ENCODE measurements at places on chromosomes 4 and X.
A peak's percentile ranks its signal among the peaks of the same experiment; 100 is the strongest.

DNA sequence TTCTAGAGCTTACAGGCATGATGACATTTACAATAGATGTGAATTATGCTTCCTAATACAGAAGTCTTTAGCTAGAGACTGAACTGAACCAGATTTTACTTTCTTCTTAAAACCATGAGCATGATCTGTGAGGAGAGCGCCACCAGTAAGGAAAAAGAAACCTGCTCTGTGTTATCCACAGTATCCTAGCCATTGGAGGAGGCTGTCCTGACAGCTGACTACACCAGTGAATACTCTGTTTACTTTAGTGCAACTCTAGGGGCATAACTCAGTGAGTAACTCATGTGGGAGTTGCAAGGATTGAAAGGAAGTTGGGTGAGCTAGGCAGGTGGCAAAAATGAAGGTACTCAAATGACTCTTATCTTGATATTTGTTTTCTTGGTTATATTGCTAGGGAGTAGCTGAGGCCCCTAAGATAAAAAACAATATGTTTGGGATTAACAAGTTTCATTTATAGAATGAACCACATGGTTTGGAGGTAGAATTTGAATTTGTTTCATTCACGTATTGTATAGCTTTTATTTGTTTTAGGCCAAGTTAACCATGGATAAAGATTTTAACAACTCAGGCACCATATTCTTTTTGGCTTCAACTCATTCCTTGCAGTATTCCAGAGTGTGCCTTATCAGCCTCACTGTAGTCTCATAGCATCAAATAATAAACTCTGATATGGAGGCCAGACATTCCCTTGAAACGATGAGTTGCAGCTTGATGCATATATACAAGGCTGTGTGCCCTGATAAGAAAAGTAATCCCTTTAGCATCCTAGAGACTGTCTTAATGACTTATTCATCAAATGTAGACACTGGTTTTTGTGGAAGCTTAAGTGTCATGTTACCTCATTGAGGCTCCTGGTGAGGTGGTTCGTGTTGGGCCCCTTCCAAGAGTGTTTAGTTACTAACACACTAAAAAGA lies 2.5 kb downstream of the BMP3 start:
- peak; percentile 16 for DNase-seq

DNA sequence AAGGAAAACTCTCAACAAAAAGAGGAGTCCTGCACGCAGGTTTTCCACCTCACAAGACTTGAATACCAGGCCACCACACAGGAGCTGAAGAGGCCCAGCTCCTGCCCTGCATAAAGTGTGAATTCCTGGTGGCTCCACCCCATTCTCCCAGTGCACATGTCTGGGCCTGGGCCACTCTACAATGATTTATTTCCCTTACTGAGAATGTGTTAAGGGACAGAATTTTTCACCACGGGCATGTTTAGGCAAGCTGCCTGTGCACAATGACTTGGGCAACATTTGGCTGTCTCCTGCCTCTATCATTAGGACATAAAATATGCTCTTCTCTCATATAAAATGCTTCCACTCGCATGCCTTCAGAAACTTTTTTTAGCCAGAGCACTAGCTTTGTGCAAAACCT lies 197.1 kb downstream of the SLC7A11 start:
- peak; percentile 27 for DNase-seq

GRCh38 chr4:94403751-94404150 lies 48.0 kb upstream of the PDLIM5 start:
- DNase-seq: no peak

DNA sequence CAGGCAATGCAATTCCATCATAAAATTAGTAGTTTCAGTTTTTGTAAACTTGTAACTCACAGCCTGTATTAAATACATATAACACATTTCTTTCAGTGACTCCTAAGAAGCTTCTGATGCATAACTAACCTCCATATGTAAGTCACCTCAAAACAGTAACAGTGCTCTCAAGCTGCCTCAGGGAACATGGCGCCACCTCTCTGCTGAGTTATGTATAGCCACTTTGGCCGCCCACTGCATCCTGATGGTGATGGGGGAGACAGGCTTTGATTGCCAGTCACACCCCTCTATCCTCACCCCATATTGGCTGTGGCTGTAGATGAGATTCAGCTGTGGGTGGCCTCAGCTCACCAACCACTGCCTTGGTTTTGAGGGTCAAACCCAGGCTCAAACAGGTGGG lies 54.3 kb downstream of the LRBA start:
- DNase-seq: no peak

DNA sequence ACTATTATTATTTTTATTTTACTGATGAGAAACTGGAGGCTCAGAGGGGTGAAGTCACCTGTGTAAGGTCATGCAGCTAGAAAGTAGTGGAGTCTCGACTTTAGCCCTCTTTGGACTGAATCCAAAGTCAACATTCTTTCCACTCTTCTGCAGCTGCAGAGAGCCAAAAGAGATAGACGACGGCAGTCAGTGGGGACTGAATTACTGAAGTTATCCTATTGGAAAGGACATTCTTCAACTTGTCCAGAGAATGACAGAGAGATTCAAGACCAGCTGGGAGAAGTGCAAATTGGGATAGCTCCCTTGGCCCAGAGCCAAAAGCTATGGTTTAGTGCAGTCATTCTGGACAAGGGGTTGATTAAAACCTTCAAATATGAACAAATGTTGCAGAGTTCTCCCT lies 42.5 kb downstream of the VGLL1 start:
- DNase-seq: peak; percentile 67

DNA sequence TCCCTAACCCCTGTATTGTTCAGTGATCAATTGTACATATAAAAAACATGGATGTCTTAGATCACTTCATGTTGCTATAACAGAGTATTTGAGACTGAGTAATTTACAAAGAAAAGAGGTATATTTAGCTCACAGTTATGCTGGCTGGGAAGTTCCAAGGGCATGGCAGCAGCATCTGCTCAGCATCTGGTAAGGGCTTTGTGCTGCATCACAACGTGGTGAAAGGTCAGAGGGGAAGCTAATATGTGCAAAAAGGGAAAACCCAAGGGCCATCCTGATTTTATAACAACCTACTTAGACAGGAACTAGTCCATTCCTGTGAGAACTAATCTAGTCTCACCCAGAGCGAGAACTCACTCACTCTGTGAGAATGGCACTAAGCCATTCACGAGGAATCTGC lies 128.2 kb upstream of the OTUD4 start:
- no peak for DNase-seq

- DNase-seq: no peak
Measured at GRCh38 chrX:39318506-39319343, 517.5 kb downstream of the MID1IP1 start.

DNA sequence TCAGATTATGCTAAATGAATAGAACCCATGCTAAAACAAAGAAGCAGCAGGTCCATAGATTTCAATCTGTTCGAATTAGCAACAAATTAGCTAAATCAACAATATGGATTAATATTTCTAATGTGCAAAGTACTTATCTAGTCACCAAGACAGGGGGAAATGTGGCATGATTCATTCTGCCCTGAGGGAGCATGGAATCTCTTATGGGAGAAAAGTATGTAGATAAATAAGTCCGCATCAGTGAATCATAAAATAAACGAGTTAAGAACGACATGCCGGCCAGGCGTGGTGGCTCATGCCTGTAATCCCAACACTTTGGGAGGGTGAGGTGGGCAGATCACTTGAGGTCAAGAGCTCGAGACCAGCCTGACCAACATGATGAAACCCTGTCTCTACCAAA lies 102.1 kb downstream of the ANOS1 start:
- no peak for DNase-seq

DNA sequence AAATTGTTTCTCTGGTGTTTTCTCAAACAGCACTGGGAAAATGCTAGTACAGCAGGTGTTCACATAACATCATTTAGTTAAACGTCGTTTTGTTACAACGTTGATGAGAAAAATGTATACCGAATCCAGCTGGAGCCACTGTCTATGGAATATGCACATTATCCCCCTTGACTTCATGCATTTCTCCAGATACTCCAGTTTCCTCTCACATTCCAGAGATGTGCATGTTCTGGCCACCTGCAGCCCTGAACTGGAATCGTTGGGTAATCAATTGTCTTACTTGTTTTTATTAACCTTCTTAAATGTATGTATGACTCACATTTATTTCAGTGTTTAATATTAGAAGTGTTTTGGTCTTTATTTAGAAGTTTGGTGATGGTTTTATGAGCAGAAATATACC lies 18.4 kb upstream of the ODAM start:
- DNase-seq: no peak

DNA sequence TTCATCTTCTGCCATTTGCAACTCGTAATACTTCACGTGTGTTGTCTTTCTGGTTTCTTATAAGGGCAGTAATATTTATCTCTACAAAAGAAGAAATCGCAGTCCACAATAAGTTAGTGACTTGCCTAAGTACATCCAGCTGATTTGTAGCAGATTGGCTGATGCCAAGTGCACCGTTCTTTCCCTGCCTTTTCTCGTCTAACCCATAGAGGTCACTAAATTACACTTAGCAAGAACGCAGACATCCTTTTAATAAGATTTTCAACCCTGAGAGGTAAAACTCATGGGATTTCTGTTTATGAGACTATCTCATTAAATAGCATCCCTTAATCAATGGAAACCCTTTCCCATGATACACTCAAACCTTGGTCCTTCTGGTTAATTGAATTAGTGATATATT lies 408.6 kb upstream of the ACTRT1 start:
- no peak for DNase-seq

- no peak for DNase-seq
Measured at GRCh38 chr4:145528601-145529000, 46.9 kb downstream of the SMAD1 start.

DNA sequence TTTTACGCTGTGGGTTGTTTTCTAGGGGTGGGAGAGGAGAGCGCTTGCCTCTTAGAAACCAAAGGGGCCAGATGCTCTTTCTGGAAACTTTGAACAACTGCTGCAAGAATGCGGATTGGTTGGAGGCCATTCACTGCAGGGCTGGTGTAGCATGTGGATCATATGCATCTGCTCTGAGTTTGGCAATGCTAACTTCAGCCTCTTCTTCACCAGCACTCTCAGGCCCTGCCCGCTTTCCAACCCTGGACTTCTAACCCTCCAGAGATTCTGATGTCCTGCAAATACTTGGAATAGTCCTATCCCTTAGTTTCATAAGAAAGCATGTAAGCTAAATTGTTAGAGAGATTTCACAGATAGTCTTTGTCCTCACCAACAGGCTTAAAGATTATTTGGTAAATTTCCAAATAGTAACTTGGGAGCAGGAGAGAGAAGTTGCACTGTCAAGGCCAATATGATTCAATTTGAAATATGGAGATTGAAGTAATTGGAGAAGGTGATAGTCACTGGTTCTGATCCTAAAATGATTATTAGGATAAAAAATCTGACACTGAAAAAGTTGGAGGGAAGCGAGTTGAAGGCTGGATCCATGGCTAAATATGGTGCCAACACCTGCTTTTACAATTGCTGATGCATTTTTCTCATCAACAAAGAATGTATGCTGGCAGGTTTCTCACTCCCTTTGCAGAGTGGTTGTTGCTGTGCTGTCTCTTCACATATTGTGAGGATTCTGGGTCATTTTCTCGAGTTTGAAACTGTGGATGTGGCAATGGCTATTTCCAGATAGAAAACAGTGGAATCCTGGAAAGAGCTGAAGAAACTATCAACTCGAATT lies 210.4 kb downstream of the PTTG2 start:
- DNase-seq: no peak

DNA sequence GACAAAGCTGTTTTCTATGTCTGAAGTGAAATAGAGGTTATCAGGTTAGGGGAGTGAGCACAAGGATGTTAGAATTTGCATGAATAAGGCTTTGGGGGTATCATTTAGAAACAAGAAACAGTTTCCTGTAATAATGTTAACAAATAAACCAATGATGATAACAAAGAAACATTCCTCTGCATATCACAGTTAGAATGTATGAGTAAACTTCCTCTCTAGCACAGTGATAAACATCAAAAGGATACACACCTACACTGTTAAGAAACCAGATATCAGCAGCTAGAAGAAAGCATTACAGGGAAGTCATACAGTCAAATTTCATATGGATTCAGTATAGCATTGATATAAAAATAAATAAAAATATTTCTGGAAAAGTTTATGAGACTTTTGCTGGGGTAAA lies 340.0 kb upstream of the MAGEB16 start:
- DNase-seq: no peak

DNA sequence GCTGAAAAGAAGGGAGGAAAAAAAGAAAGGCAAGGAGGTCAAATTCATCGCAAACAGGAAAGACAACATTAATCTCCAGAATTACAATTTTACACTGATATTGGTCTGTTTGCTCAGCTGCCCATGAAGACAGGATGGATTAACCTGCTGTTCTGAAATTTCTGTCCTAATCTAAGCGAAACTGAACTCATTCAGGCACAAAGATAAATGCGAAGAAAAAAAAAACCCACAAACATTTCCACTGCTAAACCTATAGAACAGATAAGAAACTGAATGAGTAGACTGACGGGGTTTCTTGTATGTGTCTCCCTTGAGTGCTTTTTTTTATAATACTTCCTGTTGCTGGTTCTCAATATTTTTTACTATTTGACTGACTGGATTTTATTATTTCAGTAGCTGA lies 251.8 kb upstream of the FTHL17 start:
- no peak for DNase-seq
